ENCODE measurements at places on chromosomes 16 and 17. TPM values are rescaled to one million over a fixed set of nuclear protein-coding genes. Genes with fewer than 3 reads are reported as not detected.

GRCh38 chr17:76408037-76408849 lies 23.8 kb downstream of the SPHK1 start:
- H3K27ac ChIP-seq: no peak overlapping the region
- H3K4me1 ChIP-seq: peaks cover 2% of the 10 kb centered on the region
- DNase-seq: peak; percentile 57
- no peak overlapping the region for H3K4me3 ChIP-seq
- H3K27me3 ChIP-seq: no peaks in the 10 kb centered on the region

GRCh38 chr17:41360296-41360995 lies 9.2 kb downstream of the KRT33B start:
- DNase-seq: no peak
- H3K4me3 ChIP-seq: no peak overlapping the region
- peaks cover 12% of the 10 kb centered on the region for H3K36me3 ChIP-seq
- H3K27me3 ChIP-seq: no peaks in the 10 kb centered on the region
- no peaks in the 10 kb centered on the region for H3K4me1 ChIP-seq

ENPP7 gene
- not detected for polyA plus RNA-seq

- peak overlapping the region; percentile 21 for H3K27ac ChIP-seq
- H3K27me3 ChIP-seq: no peaks in the 10 kb centered on the region
- H3K36me3 ChIP-seq: no peaks in the 10 kb centered on the region
- H3K4me3 ChIP-seq: no peak overlapping the region
- peaks cover 17% of the 10 kb centered on the region for H3K4me1 ChIP-seq
- DNase-seq: no peak
Measured at GRCh38 chr17:19940722-19941464, 36.7 kb downstream of the AKAP10 start.

DNA sequence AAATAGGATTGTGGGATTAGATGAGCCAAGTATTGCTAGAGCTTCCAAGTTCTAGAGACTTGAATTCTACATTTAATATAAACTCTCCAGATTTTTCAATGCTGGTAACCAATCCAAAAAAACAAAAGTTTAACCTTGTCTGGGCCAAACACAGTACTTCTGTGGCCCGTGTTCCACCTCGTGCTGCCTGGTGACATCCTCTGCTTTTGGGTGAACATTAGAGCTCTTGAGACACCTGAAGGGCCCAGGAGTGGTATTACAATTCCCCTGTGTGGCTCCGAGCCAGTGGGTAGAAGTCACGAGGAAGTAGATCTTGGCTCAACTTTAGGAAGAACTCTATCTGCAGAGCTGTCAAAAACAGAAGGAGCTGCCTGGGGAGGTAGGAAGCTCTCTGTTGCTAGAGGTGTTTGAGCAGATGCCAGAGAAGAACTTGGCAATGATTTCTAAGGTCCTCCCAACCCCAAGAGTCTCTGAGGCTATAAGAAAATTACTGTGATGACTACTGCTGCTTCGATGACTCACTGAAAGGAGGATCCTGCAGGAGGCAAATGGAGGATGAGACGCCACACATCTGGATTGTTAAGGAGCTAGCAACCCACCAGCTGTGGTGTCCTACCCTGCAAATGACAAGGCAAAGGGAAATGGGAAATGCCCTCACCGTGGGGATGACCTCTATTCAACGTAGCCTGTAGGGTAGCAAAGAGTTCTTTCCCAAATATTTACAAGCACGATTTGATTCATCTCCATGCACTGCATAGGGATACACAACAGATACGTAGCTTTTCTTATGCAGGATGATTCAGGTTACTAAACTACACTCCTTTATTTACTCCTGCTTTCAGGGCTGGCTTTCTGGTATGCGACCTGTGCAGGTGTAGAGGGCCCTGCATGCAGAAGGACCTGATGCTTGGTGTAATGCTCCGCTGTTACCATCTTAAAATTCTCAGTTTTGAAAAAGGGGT lies 45.8 kb upstream of the GAS7 start:
- H3K27me3 ChIP-seq: peaks cover 12% of the 10 kb centered on the region
- no peak overlapping the region for H3K4me3 ChIP-seq
- DNase-seq: no peak
- H3K27ac ChIP-seq: no peak overlapping the region

DNA sequence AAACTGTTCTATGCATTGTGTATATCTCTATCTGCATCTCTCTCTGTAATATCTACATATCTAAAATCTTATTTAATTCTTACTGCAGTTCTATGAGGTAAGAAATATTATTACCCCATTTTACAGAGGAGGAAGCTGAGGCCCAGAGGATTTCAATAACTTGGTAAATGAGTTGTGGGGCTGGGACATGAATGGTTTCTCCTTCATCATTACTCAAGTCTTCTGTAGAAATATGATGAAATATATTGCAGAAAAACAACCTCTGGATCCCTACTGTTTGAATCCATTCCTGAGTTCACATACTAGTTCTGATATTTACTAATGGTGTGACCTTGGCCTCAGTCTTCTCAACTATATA lies 45.5 kb upstream of the NLK start:
- H3K27ac ChIP-seq: no peak overlapping the region
- peaks cover 2% of the 10 kb centered on the region for H3K27me3 ChIP-seq
- no peaks in the 10 kb centered on the region for H3K36me3 ChIP-seq
- no peak overlapping the region for H3K4me3 ChIP-seq
- no peaks in the 10 kb centered on the region for H3K4me1 ChIP-seq

Data from naive thymus-derived CD8-positive, alpha-beta T cell (primary cell).